ENCODE measurements at places on chromosomes 7 and 10.

- no peak for DNase-seq
These were observed 80.5 kb upstream of the FZD8 start for GRCh38 chr10:35722636-35723035.

DNA sequence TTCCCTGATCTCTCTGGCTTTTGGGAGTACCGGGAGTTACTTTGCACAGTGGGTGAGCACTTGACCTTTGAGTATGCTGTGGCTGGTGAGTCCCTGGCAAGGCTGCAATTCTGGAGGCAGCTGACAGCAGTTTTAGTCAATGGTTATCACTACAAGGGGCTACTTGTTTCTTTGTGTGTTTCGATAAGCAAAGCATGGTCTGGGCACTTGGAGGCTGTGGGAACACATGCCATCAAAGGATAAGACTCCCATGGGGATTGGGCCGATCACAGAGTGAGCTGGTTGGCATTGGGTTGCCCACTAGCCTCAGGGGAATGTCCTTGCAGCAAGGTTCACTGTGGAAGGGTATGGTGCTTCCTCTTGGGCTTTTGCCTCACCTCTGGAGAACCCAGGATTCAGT, 208.2 kb downstream of the SNX13 start:
- DNase-seq: no peak

GRCh38 chr7:149708026-149708425, 65.4 kb downstream of the ZNF467 start:
- DNase-seq: no peak

GRCh38 chr7:155963356-155963755, 151.1 kb upstream of the SHH start:
- DNase-seq: no peak

- no peak for DNase-seq
These were observed 23.6 kb downstream of the ZMIZ1 start for GRCh38 chr10:79092292-79092896.

DNA sequence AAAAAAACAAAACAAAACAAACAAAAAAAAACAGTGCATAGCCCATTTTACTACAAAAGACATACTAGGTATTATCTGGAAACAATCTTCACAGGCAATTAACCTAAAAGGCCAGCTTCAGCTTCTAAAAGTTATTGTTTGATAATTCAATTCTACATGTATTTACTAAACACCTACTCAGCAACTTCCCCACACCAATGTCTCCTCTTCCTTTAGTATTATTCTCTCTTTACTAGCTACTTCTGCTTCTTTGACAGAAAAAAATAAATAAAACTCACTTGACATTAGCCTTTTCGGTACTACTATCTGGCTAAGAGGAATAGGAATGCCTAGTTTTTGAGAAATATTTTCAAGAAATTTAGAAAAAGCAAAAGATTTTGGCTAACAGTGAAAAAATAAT, 2.8 kb downstream of the TM9SF3 start:
- DNase-seq: no peak

DNA sequence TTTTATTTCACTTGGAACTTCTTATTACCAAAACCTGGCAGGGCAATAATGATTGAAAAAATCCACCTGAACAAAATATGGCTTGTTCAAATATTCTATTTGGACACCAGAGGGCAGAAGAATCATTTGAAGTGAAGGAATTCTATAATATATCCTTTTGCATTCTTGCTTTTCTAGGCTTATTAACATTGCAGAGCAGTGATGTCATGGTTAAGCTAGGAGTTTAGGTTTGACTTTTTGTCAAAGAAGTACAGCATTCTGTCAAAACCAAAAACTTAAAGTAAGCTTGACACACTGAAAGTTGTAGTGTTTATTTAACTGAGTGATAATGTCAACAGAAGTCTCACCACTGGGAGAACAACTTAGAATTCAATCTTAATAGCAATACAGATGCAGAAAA, 156.0 kb downstream of the SEMA3D start:
- no peak for DNase-seq

- DNase-seq: no peak
These were observed 5.9 kb downstream of the FEZF1 start for GRCh38 chr7:122298618-122299017.

GRCh38 chr7:117755136-117755535, 118.1 kb downstream of the CTTNBP2 start:
- DNase-seq: no peak

- DNase-seq: no peak
These were observed 430.5 kb upstream of the GALNT17 start for GRCh38 chr7:70701477-70701876.
